ENCODE measurements at places on chromosomes 1 and 21.

- DNase-seq = no peak
Measured at GRCh38 chr1:97630948-97631347, 289.9 kb downstream of the DPYD start.

- DNase-seq = no peak
Measured at GRCh38 chr1:117633423-117633822, 27.6 kb downstream of the TENT5C start.

DNA sequence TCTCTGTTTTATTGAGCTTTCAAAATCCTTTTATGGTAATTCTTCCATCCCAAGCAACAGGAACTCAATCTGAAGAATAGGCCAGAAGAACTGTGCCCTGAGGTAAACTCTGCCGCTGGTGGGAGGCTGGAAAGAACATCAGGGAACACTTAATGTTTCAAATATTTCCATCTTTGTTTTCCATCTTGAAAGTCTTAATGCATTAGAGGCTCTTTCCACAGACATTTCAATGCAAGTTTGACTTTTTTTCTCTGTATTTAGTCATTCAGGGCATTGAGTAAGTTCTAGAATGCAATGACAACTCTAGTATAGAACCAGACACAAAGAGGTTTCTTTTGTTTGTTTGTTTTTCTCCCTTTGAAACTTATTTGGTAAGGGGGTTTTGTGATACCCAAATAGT, 61.5 kb downstream of the KIAA0040 start:
- DNase-seq = no peak

DNA sequence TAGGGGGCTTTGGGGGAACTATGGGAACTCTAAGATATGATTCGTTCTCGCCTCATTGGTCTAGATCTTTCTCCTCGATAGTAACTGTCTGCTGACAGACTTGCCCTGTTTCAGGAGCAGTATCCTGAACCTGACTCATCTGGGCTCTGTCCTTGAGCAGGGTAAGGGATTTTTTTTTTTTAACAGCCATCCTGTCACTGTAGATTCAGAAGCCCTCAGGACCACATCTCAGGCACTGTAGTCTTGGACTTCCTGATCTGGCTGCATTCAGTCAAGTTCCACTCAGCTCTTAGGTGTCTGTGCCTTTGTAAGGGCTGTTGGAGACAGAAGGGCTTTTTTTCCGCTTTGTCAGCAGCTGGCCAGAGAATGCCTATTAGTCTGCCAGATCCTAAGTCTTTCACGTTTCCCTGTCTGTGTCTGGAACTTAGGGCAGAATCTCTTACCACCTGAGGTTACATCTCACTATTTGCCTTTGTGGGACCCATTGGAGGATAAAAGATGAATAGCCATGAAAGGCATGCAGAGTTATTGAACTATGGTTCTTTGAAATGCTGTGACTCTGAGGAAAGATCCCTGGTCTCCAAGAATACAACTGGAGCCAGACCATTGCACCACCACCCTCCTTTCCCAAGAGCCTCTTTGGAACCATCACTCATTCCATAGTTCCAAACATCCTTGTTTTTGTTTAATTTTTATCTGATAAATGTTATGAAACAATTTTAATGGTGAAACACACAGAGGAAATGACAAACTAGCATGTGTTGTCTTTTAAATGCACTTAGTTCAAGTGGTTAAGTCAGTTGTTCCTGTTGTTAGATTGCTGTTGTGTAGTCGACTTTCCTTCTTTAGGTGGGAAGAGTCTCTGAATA, 49.7 kb upstream of the MACF1 start:
- DNase-seq = no peak

GRCh38 chr1:16191916-16192546, 20.4 kb downstream of the ARHGEF19 start:
- no peak for DNase-seq

- no peak for DNase-seq
Measured at GRCh38 chr1:37265156-37265555, 209.2 kb upstream of the ZC3H12A start.

DNA sequence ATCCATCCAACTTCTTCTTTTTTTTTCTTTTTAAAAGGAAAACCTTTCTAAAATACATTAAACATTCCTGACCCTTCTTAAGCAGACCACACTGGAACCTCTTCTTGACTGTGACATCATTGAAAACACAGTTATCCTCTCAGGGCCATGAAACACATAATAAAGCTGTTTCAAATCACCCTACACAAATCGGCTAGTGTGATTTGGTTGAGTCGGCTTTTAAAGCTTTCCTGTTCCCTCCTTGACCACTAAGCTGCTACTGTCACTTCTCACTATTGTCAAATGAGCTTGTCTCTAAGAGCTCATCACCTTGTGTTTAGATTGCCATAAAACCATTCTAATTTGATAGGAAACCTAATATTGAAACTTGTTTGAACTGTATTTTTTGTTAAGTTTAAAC, 5.9 kb downstream of the USP24 start:
- DNase-seq = no peak

- no peak for DNase-seq
Measured at GRCh38 chr1:45617618-45618017, 6.2 kb downstream of the CCDC17 start.

- DNase-seq = no peak
Measured at GRCh38 chr21:46057710-46058241, 40.1 kb upstream of the COL6A2 start.

DNA sequence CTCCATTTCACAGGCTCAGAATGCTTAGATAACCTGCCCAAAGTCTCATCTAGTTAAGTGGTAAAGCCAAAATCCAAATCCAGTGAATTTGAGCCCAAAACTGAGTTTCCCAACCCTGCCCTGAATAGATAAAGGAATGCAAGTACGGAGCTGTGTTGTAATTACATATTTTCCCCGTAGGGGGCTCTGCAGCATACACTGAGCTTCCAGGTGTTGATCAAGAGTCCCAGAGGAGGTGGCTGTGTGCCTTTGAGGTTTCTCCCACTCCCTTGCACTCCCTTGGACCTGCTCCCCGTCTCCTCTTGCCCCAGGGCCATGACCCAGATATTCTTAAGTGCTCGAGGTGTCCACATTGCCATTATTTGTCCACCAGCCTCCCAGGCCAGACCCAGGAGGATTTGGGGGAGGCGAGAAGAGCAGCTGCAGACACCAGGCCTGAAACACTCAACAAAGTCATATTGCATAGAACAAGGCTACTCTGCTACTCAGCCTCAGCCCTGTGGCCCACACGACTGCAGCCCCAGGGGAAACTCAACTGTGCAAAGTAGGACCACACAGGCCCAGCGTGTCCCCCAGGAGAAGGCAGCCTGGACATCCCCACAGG, 18.4 kb upstream of the LY9 start:
- no peak for DNase-seq

- DNase-seq = no peak
Measured at GRCh38 chr1:10835822-10836421, 39.5 kb upstream of the CASZ1 start.

DNA sequence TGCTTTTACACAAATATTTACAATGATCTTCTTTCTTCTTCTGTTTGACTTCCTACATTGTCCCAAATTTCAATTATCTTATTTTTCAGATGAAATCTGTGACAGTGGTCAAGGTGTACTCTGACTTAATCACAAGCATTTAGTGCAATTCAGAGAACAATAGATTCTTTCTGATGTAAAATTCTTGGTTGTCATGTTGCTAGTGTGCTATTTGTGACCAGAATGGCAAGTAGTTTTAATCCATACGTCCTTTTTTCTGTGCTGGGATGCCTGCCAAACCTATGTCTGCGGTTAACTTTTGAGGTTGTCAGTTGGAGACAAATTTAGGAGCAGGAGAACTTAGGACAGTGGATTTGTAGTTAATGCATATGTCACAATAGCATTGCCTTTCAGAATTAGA, 31.0 kb downstream of the NCAM2 start:
- DNase-seq = no peak

- no peak for DNase-seq
Measured at GRCh38 chr1:153560771-153561465, 4.7 kb downstream of the S100A2 start.

DNA sequence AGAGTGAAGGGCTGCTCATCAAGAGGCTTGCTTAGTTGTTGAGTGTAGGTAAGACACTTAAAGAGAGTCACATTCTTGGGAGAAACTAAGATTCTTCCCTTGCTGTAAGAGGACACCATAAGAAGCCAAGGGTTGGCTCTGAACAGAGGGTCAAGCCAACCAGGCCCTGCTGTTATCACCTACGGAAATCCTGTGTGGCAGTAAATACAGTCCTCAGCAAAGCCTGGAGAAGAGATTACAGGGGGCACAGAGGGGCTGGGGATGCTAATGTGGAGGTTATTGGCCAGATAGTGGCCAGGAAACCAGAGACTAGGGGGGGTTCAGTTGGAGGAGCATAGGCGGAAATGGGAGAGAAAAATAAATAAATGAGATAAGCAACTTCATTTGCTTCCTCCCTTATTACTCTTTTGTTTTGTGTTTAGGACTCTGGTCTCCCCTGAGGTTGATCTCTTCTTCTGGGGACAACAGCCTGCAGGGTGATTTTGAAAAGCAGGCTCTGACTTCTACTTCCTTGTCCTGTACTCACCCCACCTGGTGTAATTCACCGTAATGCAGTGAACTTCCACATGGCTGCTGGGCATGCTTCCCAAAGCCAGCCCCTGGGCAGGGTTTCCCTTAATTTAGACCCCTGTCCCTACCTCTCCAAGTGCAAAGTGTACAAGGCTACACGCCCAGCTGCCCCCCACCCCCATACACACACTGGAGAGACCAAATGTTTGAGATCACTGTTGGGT, 40.9 kb downstream of the MTARC1 start:
- no peak for DNase-seq

DNA sequence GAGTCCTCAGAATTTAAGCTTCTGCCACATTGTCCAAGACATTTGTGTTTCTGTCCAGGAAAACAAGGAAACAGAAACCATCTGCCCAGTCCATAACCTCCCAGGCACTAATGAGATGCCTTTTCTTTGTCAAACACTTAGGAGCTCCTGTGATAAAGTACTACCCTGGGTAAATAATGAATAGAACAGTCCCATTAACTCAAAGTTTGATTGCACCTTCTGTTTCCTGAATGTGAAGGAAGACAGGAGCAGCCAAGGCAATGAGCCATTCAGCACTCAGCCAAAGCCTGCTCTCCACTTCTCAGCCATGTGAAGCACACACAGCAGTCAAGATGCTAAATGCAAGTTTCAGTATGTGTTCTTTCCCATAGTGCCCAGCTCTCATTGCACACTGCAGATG, 199.8 kb downstream of the SEC16B start:
- DNase-seq = no peak

DNA sequence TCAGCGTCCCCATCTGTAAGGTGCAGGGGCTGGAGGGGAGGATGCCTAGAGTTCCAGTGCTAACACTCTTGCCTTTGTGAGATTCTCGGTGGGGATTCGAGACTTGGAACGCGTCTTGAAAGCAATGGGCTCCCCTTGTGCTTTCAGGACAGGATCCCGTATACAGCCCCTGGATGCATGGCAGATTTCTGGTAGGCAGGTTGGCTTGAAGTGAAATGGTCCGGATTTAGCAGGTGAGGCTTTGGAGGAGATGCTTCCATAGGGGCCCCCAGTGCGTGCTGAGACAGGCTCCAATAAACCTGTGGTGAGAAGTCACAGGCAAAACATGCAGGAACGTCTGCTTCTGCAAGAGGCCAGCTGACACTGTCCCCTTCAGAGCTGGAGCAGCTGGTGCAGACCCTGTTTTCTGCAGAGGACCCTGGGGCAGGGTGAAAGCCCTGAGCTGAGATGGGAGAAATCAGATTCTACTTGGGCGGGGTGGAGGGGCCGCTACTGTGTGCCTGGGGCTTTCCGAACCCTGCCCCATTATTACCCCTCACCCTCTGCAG, 270.4 kb downstream of the PTPRU start:
- no peak for DNase-seq

- no peak for DNase-seq
Measured at GRCh38 chr1:18807334-18808063, 52.0 kb downstream of the TAS1R2 start.

GRCh38 chr1:241419986-241420385, 63.0 kb upstream of the RGS7 start:
- no peak for DNase-seq

DNA sequence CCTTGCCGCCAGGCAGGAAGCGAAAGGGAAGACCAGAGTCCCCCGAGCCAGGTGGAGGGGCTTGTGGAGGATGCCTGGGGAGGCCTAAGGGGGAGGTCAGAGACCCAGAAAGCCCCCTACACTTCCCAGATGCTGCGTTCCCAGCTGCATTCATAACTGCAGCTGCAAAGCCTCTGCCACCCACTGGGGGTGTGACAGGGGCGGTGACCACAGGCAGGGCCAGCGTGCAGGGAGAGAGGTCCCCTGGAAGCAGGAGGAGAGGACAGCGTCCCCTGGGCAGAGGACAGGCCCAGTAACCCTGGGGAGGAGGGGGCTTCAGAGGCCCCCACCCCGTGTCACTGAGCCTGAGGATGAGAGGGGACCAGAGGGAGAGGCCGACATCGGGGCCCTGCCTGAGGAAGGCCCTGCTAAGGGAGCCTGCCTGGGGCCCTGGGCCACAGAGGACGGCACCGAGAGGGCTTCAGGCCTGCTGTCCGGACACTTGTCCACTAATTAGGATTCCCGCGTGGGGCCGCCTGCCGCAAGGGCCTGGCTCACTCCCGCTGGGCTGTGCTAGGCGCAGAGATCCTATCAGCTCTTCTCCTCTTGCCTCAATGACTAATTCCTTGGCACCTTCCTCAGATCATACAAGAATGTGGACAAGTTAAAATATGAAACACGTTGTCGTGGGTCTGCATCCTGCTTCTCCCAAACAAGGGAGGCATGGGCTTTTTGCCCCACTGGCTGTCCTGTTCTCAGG, 49.1 kb upstream of the CCDC27 start:
- no peak for DNase-seq

All from forelimb muscle (tissue), 1 donor.